Right ventricle myocardium superior (tissue), 1 donor: ENCODE measurements at places on chromosomes 2 and 18.

- no peak for DNase-seq
Measured at GRCh38 chr18:35688757-35689156, 107.2 kb downstream of the GALNT1 start.

GRCh38 chr2:168130346-168130745 lies 117.0 kb downstream of the STK39 start:
- DNase-seq: no peak

GRCh38 chr18:13416208-13416607 lies 197.6 kb downstream of the LDLRAD4 start:
- no peak for DNase-seq

- no peak for DNase-seq
Measured at GRCh38 chr2:189424961-189425360, 16.3 kb upstream of the WDR75 start.

DNA sequence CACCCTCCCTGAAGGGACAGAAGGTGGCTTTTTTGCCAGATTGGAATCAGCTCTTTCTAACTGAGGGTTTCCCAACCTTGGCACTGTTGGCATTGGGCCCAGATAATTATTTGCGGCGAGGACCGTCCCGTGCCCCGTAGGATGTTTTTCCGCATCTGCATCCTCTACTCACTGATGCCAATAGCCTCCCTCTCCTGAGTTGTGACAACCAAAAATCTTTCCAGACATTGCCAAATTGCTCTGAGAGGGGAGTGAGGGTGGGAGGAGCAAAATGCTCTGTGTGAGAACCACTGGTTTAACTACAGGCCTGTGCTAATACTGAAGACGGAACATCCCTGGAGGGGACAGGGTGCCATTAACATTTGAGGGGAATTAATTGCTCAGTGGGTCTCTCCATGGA lies 33.6 kb upstream of the GLI2 start:
- DNase-seq: no peak

GRCh38 chr2:215856080-215856479 lies 157.3 kb downstream of the MREG start:
- no peak for DNase-seq

- no peak for DNase-seq
Measured at GRCh38 chr2:188512456-188512855, 220.8 kb downstream of the GULP1 start.

DNA sequence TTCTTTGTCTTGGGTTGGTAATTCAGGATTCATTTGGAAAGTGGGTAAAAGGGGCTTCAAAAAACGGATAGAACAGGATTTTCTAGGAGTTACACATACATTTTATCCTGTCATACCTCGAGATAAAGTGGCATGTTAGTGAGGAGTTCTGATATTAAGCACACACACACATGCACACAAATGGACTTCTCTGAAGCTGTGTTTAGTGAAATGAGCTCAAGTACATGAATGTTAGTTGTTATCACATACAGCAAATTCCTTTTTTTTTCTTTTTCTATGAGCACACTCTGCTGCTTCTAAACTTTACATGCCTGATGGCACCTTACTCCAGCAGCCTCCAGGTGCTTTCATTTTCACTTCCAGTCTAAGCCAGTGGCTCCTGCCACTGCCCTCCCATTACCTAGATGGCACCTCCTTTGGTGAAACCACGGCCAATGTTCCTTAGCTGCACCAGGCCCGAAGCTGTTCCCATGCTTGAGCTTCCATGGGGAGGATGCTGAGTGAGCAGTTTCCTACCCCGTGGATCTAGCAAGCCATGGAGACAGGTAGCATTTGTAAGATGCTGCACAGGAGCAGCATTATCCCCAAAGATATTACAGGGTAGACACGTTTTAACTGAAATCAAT lies 49.7 kb downstream of the STAT1 start:
- DNase-seq: no peak

GRCh38 chr2:195572895-195573683 lies 83.9 kb upstream of the SLC39A10 start:
- DNase-seq: no peak

DNA sequence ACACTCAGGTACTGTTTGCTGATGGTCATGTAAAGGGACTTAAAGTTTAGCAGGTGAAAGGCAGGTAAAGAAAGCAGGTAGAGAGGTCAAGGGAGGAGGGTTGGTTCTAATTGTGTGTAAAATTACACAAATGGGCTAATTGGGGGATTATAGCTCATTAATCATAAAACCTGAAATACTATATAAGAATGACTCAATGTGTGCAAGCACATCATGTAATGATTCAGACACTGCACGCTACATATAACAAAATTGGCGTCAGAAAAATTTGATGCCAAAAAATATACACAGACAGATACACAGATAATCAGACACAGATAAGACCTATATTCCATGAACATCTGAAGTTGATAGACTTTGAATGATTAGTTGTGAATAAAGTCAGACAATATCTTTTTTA lies 120.7 kb upstream of the LMAN1 start:
- DNase-seq: no peak
